ENCODE measurements at places on chromosomes 5 and 9. TPM values are rescaled to one million over a fixed set of nuclear protein-coding genes. Genes with fewer than 3 reads are reported as not detected.

Gene G3BP1
- total RNA-seq = 147 TPM

Gene SLC6A18
- total RNA-seq = not detected

Gene PCDHB12
- not detected for total RNA-seq

Gene GRM6
- total RNA-seq = not detected

Gene FOXD4
- total RNA-seq = 0.34 TPM

Gene IL5
- not detected for total RNA-seq

Gene PRPF4
- 54.4 TPM for total RNA-seq

Gene SPARC
- total RNA-seq = 27.1 TPM

Gene TPPP
- 5.7 TPM for total RNA-seq

Gene PCDHB8
- 0.39 TPM for total RNA-seq

Gene GLRA1
- total RNA-seq = not detected

Gene TEX53
- not detected for total RNA-seq

Gene UBTD2
- total RNA-seq = 14.1 TPM

Gene BRD3OS
- total RNA-seq = 19.6 TPM

Gene LRRC26
- total RNA-seq = 1.6 TPM

Gene SPATA31D4
- total RNA-seq = not detected

Gene MYORG
- 6.2 TPM for total RNA-seq

Gene ZNF366
- not detected for total RNA-seq

Gene IL9
- not detected for total RNA-seq

Gene PALM2AKAP2
- total RNA-seq = 0.06 TPM

Gene CACNA1B
- total RNA-seq = 0.07 TPM

Gene DNAJB5
- total RNA-seq = 6.2 TPM

Gene MRPS27
- total RNA-seq = 56.1 TPM

Gene ADGRD2
- total RNA-seq = not detected

Gene MLANA
- total RNA-seq = not detected

Gene LECT2
- not detected for total RNA-seq

Gene FRRS1L
- total RNA-seq = 0.15 TPM

Gene THG1L
- 25.4 TPM for total RNA-seq

Gene ATOSB
- total RNA-seq = 7.2 TPM

Gene PCDHGB5
- 2.1 TPM for total RNA-seq

Gene SH3PXD2B
- 12.4 TPM for total RNA-seq

Gene SYK
- 0.04 TPM for total RNA-seq

Gene SLC25A48
- total RNA-seq = not detected

Gene C9orf50
- total RNA-seq = not detected

Gene ZNF169
- total RNA-seq = 1.7 TPM

Gene FGF1
- total RNA-seq = 0.29 TPM

Gene GFI1B
- not detected for total RNA-seq

Gene CDC20B
- 0.08 TPM for total RNA-seq

Gene CBY3
- not detected for total RNA-seq

Gene DRD1
- total RNA-seq = 0.24 TPM

Gene PFN3
- total RNA-seq = not detected

Gene IL4
- not detected for total RNA-seq

Gene EXOSC2
- total RNA-seq = 53.0 TPM

Gene GCNT4
- 0.33 TPM for total RNA-seq

Gene GRXCR2
- total RNA-seq = not detected

Gene NMUR2
- total RNA-seq = not detected

Gene ADAMTS6
- total RNA-seq = 0.11 TPM

Gene PCDHGA4
- 0.14 TPM for total RNA-seq

Gene TMEM174
- total RNA-seq = not detected

Gene FAM81B
- not detected for total RNA-seq

Gene MRPL36
- 90.0 TPM for total RNA-seq

Gene C7
- total RNA-seq = not detected
